Kidney (tissue), 22 donors: ENCODE measurements at places on chromosomes 13 and 19. TPM values are rescaled to one million over a fixed set of nuclear protein-coding genes. Genes with fewer than 3 reads are reported as not detected.

The MATK gene
- polyA plus RNA-seq, result 4.2 TPM

The CBARP gene
- 1.0 TPM for polyA plus RNA-seq

The RHPN2 gene
- 13.5 TPM for polyA plus RNA-seq

The RNF17 gene
- not detected for polyA plus RNA-seq

- peak; percentile 76 for DNase-seq
These were observed 2.4 kb downstream of the KANK2 start for GRCh38 chr19:11194656-11195558.

DNA sequence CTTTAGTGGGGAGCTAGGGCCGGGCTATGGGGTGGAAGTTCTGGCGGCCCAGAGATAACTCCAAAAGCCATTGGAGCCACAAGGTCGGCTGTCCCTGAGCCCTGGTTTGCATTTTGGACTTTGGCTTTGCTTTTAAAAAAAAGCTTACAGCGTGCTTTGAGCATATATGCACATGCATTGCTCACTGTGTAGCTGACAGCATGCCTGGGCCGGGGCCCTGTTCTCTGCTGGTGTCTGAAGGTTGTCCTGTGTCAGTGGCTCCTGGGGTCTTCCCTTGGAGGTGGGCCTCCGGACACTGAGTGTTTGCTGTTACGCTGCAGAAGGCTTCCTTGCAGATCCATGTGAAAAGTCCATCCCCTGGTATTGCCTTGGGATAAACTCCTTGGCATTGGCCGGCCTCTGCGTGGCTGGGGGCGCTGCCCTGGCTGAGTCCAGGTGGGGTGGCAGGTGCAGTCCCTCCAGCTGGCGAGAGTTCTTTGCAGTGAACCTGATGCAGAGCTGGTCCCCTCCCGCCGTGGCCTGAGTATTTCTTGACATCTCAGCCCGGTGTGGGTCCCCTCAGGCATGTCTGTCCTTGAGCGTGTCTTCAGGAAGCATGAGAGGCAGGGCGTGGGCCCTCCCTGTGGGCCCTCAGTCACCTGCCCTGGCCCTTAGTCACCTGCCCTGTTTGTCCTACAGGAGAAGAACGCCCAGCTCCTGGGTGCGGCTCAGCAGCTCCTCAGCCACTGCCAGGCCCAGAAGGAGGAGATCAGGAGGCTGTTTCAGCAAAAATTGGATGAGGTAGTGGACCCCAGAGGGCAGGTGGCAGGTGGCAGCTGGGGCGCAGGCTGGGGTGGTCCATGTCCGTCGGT is 23.0 kb downstream of the PLEKHJ1 start:
- DNase-seq, result no peak
